Ecto neural progenitor cell (in vitro differentiated cells): ENCODE measurements at places on chromosomes 6 and 20.
A peak's percentile ranks its signal among the peaks of the same experiment; 100 is the strongest.

- DNase-seq: no peak
These were observed 87.6 kb downstream of the FOXA2 start for GRCh38 chr20:22496817-22497216.

- no peak for DNase-seq
These were observed 11.0 kb downstream of the RRBP1 start for GRCh38 chr20:17671011-17671410.

DNA sequence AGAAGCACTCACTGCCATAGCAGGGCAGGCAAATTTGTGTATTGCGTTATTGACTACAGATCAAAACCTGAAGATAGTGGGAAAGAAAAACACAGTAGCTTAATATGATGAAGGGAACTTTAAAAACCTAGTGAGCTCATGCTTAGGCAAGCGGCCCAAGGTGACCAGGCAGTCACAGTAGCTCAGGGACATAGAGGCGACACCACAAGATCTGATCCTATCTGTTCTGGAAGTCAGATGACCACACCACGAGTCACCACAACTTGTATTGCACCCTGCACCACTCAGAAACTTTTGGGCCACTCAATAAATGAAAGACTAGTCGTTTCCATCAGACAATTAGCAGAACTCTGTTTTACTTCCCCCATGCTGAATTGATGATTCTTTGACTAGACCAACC, 4.9 kb downstream of the CLIC5 start:
- no peak for DNase-seq

GRCh38 chr20:51419231-51419630, 123.3 kb downstream of the NFATC2 start:
- no peak for DNase-seq

DNA sequence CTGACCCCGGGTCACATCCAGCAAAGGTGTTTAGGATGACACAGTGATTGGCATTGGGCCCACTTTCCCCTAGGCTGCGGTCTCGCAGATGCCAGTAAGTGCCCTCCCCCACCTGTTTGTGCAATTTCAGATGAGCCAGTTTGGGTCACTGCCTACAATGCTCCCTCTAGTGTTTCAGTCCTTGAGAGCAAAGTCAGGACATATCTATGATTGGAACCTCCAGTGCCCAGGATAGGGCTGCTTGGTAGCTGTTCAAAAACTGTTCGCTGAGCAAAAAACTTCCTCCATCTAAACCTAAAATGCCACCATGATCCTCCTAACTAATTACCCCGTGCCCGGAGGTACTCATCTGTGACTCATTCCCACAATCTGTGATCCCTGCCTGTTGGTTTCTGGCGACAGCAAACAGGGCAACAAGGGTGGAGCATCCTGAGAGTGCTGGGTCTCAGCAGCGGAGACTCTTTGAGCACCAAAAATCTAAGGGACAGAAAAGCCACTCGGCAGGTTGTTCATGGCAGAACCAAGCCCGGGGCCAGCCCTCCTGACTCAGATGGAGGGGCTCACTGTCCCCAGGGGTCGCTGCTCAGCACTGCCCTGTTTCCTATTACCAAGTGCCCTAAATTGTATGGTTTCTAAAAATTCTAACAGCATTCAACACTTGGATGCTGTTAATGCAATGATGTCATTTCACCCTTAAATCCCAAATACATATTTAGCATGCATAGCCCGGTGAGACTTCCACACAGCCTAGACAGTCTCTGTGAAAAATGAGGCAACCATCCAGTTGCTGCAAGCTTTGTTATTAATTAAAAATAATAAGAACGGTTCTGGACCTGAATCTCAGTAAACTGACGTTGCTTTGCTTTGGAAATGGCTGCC, 5.0 kb downstream of the VSX1 start:
- DNase-seq: peak; percentile 39

DNA sequence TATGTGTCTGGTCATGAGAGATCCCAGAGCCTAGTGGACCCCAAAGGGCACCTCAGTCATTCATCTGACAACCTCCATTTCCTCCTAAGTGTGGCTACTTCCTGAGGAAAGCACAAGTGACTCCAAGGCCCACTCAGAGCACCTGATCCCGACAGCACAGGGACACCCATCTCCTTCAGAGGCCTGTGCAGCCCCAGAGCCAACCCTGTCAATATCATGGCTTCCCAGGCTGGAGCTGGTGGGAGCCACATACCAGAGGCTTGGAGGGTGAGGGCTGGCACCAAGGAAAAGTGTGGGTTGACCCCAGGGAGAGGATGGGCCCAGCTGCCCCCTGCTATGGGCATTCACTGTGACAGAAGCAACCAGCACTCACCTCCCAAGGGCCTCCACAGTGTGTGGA, 117.3 kb downstream of the PSMB1 start:
- DNase-seq: no peak
